ENCODE measurements at places on chromosomes 2 and 18. TPM values are rescaled to one million over a fixed set of nuclear protein-coding genes. Genes with fewer than 3 reads are reported as not detected.

The TMEM198 gene
- 1.3 TPM for total RNA-seq

The CAPN14 gene
- under 0.01 TPM for total RNA-seq

The KIDINS220 gene
- total RNA-seq, result 80.2 TPM

The ACVR1 gene
- total RNA-seq, result 23.4 TPM

The MOCOS gene
- 11.0 TPM for total RNA-seq

The PROM2 gene
- 0.28 TPM for total RNA-seq

The PROC gene
- total RNA-seq, result not detected

The ATL2 gene
- 40.7 TPM for total RNA-seq

The ZEB2 gene
- 39.4 TPM for total RNA-seq

The NGEF gene
- total RNA-seq, result 0.74 TPM

The FAM237A gene
- not detected for total RNA-seq

The SERPINB3 gene
- not detected for total RNA-seq

The CYS1 gene
- total RNA-seq, result 2.0 TPM

The SLC23A3 gene
- 2.4 TPM for total RNA-seq

The CKAP2L gene
- total RNA-seq, result 0.74 TPM

The MEMO1 gene
- total RNA-seq, result 26.2 TPM

The UBR3 gene
- 32.9 TPM for total RNA-seq

The DPP4 gene
- total RNA-seq, result 251 TPM

The HOXD11 gene
- total RNA-seq, result 0.14 TPM

The FKBP7 gene
- 81.6 TPM for total RNA-seq

The NOSTRIN gene
- 0.09 TPM for total RNA-seq

The ANKRD36B gene
- total RNA-seq, result 20.7 TPM

The NETO1 gene
- not detected for total RNA-seq

The EIPR1 gene
- total RNA-seq, result 28.4 TPM

The HOXD13 gene
- 0.09 TPM for total RNA-seq

The GTF2A1L gene
- total RNA-seq, result 0.09 TPM

The AOX1 gene
- 23.2 TPM for total RNA-seq

The DES gene
- total RNA-seq, result 3.7 TPM

The MMADHC gene
- 201 TPM for total RNA-seq

The GPR45 gene
- not detected for total RNA-seq

The SERPINB7 gene
- total RNA-seq, result 1.4 TPM

The ANKRD30BL gene
- total RNA-seq, result not detected

The CIB4 gene
- not detected for total RNA-seq

The FOSL2 gene
- 59.2 TPM for total RNA-seq

The IL1R1 gene
- 193 TPM for total RNA-seq

The CCDC178 gene
- total RNA-seq, result 0.28 TPM

The LAMA1 gene
- total RNA-seq, result 55.3 TPM

The GALNT14 gene
- total RNA-seq, result not detected

The RTP5 gene
- not detected for total RNA-seq

The RUFY4 gene
- total RNA-seq, result not detected

The CASP8 gene
- 21.5 TPM for total RNA-seq
